ENCODE measurements at places on chromosomes 6 and 20.

GRCh38 chr6:93792746-93793145, 373.4 kb upstream of the EPHA7 start:
- no peak for DNase-seq

- DNase-seq: no peak
Measured at GRCh38 chr6:157620944-157621343, 202.1 kb upstream of the SNX9 start.

DNA sequence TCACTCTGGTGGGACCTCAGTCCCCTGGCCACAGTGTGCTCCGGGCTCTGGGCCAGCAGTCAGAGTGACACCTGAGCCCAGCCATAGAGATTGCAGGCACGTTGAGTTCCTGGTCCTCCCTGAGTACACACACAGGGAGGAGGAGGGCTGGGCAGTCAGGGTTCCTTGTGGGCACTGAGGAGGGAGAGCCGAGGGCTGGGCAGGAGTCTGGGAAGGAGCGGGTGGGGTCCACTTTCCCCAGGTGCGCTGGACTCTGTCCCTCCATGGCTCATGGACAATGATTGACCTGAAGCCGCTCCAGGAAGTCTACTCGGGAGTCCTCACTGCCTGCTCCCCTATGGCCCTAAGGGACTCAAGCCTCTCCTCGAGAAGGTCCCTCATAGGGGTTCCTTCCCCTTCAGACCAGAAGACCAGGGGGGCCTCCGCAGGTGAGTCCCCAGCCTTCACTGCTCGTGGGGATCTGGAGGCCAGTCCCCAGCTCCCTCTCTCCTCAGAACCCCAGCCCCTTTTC, 1.1 kb downstream of the SLC44A4 start:
- no peak for DNase-seq

- no peak for DNase-seq
Measured at GRCh38 chr6:83182114-83182513, 11.0 kb downstream of the PGM3 start.

DNA sequence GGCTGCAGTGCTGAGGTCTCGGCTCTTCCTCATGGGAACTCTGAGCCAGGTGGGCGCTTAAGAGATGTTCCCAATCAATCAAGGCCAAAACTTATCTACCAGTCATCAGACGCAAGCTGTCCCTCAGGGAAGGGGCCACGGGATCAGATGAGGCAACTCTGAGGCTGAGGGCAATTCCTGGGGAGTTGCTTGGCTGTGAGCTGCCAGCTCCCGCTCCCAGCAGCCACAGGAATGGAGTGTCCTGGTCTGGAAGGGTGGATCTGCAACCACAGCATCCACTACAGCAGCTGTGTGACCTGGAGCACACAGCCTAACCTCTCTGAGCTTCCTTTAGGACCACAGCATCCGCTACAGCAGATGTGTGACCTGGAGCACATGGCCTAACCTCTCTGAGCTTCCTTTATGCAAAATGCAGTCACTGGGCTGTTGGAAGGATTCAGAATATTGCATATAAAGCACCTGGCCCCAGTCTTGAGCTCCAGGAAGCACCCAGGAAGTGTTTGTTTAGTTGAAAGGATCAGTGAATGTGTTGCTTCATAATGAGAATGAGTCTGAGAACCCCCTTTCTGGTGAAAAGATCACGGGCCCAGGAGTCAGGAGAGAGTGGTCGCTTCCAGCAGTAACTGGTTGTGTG, 60.9 kb downstream of the TFAP2C start:
- no peak for DNase-seq

DNA sequence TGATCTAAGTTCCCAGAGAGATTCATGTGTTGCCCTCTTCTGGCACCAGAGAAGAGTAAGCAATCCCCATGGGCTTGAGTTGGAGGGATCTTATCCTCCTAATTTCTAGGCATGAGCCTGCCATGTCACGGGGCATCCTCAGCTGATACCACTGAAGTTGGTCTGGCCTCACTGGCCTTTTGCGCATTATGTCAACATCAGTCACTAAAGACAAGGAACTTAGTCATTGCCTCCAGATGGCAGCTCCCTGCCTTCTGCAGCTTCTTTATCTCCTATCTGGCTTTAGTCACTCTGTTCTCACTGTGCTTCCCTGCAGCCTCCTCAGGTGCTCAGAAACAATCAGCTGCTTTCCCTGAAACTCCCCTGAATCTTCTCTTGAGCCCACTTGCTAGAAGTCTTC, 312.2 kb downstream of the ADGRG6 start:
- DNase-seq: no peak

DNA sequence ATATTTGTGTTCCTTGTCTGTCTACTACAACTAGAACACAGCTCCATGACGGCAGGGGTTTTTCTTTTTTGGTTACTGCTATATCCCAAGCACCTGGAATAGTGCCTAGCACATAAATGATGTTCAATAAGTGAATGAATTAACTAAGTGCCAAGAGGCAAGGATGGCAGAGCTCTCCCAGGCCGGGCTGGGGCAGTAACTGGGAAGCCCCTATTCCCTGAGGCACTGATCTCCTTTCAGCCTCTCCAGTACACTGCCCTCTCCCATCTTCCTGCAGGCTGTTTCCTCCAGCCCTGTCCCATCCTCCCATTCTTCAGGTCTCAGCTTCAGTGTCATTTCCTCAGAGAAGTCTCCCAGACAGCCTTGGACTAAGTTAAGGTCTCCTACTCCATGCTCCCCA, 29.0 kb upstream of the SPDEF start:
- DNase-seq: no peak

- DNase-seq: no peak
Measured at GRCh38 chr20:51249215-51249614, 226.3 kb upstream of the KCNG1 start.

GRCh38 chr20:43938017-43938655, 23.5 kb downstream of the TOX2 start:
- no peak for DNase-seq

GRCh38 chr6:6557886-6558285, 30.6 kb upstream of the LY86 start:
- no peak for DNase-seq

DNA sequence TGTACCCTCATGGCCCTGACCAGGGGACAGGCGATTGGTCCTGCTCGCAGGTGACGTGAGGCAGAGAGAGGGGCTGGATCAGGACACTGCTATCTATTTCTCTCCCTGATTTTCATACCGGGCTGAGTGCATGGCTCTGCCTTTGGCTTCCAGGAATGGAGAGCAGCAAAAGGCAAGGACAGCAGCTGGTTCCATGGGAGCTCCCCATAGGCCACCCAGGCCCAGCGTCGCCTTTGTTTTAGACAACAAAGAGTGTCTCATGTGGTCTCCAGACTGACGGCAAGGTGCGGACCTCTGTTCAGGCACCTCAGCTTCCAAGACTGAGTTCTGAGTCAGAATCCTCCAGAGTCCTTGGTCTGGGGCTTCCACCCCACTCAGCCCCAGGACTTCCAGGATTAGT, 123.1 kb downstream of the VEGFA start:
- DNase-seq: no peak

DNA sequence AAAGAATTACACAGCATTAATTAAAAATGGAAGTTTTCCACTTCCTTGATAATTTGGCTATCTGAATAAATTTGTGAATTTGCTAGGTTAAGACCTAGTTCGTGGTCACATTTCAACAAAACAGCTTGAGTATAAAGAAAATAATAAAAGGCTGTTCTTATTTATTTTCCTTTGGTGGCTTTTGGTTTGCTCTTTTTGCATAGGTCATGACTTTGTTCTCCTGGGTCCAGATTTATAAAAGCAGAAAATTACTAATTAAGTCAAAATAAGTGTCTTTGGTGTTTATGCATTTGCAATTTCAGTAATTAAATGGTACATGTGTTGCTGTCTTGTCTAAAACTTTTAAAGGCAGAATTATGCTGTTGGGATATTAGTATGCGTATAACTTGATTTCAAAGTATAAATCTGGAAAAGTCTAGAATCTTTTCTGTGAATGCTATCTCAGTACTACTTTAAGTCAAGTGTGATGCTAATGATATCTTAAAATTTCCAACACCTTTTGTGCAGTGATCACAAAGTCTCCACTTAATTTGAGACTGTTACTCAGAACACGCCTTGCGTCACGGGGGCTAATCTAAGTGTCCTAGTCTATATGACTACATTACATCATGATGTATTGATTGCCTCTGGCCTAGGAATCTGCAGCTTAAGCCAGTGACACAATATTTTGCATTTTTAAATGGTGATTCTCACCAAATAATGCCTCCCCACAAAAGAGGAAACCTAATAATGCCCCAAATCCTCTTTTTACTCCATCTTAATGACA, 41.0 kb downstream of the GNAS start:
- no peak for DNase-seq

DNA sequence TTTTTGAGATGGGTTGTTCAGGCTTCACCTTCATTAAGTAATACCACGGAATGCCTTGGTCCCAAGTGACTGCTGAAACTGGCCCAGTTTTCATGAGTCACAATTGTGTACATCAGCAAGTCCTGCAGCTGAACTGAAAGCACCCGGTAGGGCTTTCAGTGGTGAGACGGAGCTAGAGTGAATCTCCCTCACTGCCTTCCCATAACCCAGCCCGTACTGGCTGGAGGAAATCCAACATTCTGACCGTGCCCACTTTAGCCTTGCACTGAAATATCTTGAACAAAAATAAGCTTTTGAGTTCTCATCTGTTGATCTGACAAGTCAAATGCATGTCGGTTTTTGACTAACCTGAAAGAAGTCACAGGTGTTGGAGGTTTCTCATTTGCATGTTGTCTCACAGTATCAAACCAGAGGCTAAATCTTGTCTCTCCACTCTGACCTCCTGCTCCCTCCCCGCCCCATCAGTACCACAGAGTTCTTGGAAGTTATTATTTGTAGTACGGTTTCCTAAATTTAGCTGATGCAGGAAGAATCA, 35.9 kb downstream of the DUSP22 start:
- no peak for DNase-seq

Measured in C1 segment of cervical spinal cord (tissue), 14 donors.